ENCODE measurements at places on chromosomes 1 and 21.

DNA sequence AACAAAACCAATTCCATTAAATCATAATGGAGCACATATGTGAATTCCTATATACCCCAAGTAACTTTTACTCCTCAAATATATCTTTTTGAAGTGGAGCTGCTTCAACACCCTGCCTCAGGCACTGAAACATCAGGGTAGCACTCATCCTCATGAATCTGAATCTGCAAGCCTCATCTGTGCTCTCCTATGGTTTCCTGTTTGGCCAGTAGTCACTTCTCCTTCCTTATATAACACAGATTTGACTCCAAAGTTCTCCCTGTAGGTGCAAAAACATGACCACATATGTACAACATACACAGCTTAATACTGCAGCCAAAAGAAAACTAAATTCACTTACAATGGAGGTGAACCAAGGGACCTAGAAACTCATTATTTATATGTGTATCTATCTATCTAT lies 7.2 kb downstream of the TRIT1 start:
- no peak for DNase-seq

- DNase-seq: no peak
These were observed 4.4 kb upstream of the ACTRT2 start for GRCh38 chr1:3016641-3017439.

GRCh38 chr1:44244986-44245385 lies 31.7 kb downstream of the DMAP1 start:
- no peak for DNase-seq

DNA sequence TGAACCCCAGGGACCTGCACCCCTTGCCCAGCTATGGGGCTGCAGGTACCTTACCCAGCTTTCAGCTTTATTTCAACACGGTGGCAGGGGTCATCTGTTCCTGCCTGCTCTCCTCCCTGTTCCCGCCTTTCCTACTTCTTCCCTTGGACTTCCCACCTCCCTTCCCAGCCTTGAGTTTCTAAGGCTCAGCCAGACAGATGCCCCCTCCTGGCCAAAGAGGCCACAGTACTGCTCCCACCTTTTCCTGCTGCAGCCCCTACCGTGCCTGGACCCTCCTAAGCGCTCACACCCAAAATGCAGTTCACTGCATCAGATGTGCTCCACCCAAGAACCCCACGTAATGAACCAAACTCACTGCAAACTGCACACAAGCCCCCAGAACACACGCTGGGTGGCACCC lies 7.7 kb downstream of the NOC2L start:
- DNase-seq: no peak

- no peak for DNase-seq
These were observed 36.2 kb upstream of the LRIG2 start for GRCh38 chr1:113036639-113037321.

DNA sequence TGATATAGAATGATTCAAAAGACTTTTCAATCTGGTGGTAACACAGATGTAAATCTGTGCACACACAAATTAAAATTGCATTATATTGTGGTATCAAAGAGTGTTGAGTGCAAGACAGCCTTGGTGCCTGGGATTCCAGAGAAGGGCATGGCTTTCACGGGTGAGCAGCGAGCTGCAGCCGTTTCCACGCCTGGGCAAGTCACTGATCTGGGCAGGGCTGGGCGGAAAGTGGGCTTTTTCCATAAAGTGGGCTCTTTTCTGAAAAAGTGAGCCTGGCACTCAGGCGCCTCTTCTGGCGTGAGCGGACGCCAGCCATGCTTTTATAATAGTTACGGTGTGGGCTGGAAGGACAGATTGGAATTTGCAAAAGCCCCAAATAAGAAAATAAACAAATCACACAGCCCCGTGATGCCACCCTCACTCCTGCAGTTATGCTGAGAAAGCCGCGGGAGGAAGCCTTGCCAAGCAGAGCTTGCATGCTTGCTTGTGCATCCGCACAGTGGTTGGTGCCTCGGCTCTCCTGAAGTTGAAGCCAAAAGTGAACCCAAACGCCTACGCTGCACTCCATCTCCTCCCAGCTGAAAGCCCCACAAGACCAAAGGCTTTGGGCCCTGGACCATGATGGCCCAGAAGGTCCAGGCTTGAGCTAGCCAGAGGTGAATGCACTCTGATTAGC lies 7.1 kb upstream of the C1orf115 start:
- no peak for DNase-seq
